ENCODE measurements at places on chromosomes 11 and 22.

GRCh38 chr11:1532014-1532586, 40.0 kb downstream of the DUSP8 start:
- DNase-seq = no peak

- DNase-seq = no peak
Observed at GRCh38 chr22:37659897-37660708, 1.6 kb downstream of the PDXP start.

DNA sequence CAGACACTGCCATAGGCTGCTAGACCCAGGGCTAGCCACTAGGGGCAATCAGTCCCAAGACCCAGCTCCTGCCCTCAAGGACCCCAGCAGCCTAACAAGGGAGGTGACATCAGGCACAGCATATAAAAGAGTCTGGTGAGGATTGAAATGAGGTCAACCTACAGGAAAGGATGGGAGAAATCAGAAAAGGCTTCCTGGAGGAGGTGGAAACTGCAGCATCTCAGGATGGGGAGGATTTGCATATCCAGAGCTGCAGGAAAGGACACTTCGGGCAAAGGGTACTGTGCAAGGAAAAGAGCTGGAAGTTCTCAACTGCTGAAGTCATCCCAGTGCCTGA, 2.9 kb upstream of the ARFGAP2 start:
- no peak for DNase-seq

DNA sequence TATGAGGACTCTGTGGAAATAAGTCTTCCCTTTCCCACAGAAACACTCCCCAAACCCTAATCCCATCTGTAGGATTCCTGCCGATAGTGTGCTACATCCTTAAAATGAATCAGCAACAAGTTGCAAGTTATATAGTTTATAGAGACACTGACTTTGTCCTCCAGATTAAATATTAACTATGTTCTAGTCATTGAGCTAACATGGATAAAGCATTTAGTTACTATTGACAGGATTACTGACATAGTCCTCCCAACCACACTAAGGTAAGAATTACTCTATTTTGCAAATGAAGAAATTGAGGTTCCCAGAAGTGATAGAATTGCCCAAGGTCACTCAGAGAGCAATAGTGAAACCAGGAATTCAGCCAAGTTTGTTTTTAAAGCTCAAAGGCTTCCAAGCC, 1.9 kb downstream of the OR52M1 start:
- DNase-seq = no peak

- no peak for DNase-seq
Observed at GRCh38 chr11:94574193-94574961, 7.2 kb downstream of the PIWIL4 start.

DNA sequence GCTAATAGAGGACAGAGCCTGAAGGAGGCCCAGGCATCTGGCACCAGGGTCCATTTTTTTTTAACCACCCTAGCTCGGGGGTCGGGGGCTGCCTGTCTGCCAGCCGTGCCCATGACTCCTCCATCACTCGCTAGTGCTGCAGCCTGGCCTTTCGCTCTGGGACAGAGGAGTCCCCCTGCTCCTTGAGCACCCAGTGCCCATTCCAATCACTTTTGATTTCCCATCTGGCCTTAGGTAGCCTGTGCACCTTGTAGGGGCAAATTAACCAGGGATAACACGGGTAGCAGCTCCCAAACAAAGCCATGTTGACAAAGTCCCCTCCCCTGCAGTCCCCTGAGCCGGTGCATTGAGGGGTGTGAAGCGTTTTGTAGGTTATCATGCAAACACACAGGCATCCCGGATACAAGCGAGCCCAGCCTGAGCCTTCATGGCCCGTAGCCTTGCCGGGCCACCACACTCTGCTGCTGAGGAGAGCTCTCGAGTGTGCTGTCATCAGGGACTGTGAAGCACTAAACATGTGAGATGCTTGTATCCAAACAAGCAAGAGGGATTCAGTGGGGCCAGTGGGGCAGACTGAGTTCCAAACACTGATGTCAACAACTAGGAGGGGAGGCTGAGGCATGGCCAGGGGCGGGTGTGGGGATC, 208.7 kb downstream of the DSCAML1 start:
- DNase-seq = no peak

DNA sequence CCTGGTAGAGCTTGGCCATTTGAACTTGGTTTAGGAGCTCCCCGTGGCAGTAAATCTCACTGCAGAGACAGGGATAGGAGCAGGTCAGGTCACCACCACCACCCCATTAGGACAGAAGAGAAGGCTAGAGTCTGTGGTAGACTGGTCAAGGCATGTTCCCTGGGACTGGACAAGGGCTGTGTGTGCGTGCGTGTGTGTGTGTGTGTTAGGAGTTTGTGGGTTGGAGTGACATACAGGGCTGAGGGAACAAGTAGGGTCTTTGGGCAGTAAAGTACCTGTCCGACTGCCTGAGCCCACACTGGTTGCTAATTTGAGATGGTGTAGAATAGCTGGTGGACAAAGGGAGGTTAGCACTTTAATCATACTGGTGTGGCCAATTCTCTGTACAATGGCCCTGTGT, 16.1 kb downstream of the TREH start:
- DNase-seq = no peak

GRCh38 chr22:26168939-26169314, 335 bp upstream of the SEZ6L start:
- DNase-seq = no peak

DNA sequence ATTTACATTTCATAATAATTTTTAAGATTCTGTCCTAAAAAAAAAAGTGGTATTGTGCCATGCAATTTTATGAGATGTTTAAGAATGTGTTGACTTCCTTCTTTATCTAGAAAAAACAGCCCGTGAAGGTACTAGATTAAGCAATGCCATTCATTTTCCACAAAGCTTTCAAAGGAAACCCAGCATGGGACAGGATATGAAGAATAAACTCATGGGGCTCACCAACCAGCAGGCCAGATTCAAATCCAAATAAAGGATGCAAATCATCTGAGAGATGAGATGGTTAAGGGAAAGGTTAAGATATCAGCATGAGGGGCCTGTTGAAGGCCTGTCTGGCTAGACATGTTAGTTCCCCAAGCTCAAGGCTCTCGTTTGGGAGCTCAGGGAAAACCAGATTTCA, 199.1 kb downstream of the SWAP70 start:
- DNase-seq = no peak

DNA sequence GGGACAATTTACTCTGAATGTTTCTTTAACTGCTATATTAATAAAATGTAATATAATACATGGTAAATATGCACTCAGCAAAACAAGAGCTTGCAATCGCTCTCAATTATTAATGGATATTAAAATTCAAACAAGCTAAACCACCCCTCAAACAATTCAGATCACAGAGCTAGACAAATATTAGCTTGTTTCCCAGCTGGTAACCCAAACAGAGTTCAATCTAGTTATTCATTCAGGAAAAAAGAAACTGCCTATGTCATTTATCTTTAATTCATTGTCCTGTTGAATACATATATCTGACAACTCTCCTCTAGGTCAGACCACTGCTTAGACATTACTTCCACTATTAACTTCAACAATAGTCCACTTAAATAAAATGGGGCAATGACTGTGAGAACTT, 78.7 kb downstream of the SERGEF start:
- DNase-seq = no peak

- DNase-seq = no peak
Observed at GRCh38 chr11:61769169-61769920, 16.9 kb downstream of the MYRF start.

DNA sequence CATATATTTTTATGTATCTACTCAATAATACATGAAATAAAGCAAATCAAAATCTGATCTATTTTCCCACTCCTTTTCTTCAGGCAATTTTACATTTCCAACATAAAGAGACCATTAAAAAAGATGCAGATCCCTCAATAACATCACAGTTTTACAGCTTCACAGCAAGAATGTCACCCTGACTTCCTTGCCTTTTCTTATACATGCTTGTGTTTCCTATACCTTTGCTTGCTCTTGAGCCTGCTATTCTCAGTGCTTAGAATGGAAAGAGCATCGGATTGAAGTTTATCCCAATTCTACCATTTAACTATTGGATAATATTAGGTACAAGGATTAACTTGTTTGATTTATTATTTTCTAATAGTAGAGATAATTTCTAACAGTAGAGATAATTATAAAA, 176.7 kb downstream of the CNTN5 start:
- no peak for DNase-seq

DNA sequence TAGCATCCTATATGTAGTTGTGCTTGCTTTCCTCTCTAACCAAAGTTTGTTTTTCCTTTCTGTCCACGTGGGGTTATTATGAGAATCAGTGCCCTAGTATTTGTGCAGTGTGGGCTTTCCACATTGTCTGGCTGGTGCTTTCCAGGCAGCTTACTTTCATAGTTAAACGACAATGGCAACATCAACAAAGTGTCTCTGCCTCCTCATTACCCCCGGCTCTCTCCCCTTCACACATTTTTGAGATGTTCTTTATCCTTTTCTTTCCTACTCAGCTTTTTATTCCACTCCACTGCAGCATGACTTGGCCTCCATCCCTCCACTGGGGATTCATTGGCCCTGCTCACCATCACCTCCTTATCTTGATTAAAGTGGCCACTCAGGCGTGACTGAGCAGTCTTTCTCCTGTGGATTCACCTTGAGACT, 19.1 kb downstream of the SPECC1L start:
- no peak for DNase-seq

DNA sequence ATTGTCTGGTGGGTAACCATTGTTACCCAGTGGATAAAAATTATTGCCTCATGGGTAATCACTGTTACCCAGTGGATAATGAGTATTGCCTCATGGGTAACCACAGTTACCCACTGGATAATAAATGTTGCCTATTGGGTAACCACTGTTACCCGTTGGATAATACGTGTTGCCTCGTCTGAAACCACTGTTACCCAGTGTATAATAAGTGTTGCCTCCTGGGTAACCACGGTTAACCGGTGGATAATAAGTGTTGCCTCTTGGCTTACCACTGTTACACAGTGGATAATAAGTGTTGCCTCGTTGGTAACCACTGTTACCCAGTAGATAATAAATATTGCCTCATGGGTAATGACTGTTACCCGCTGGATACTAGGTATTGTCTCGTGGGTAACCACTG, 20.9 kb upstream of the NXPE4 start:
- DNase-seq = no peak

- DNase-seq = no peak
Observed at GRCh38 chr11:70433966-70434812, 35.9 kb downstream of the CTTN start.

DNA sequence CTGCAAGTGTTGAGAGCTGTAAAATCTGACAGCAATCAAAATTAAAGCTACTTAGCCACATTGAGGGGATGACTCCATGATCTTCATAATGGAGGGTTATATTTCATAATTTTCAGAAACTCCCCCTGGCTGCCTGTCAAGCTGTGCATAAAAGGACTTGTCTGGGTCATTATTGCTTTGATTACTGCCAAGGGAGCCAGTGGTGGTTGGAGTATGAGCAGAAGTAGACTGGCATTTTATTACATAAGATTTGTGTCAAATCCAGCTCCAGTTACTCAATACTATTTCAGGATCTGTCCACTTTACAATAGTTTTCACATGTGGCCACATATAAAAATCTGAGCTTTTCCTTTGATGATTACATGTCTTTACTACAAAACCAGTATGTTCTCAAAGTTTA, 108.9 kb upstream of the SLC5A12 start:
- DNase-seq = no peak
